Heart left ventricle (tissue), 16 donors: ENCODE measurements at places on chromosomes 2 and 18. TPM values are rescaled to one million over a fixed set of nuclear protein-coding genes. Genes with fewer than 3 reads are reported as not detected.
A peak's percentile ranks its signal among the peaks of the same experiment; 100 is the strongest.

DNA sequence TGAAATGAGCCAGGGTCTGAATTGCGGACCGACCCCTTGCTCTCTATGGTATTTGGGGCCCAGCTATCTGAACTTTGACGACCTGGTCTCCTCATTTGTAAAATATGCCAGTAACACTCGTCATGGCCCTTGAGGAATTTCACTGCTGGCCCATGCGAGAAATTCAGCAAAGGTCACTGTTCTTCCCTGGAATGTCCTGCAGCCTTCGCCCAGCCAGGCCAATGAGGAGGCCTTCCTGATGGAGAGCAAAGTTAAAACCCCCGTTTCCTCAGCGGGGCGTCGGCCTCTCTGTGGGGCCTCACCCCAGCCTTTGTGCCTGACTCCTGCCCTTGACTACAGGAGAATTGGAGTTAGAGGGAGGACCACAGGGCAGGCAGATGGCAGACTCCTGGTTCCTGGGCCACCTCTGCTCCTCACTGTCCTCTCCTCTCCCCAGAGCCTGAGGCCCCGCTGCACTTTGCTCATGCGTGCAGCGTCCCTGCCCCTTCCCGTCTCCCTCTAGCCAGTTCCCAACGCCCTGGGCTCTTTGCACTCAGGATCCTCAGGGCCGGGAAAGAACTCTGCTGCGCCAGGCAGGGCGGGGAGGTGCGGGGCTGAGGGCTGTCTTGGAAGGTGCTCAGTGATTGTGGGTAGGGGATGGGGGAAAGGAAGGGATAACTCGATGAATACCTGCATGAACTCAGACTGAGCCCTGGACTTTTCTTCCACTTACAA lies 257.0 kb upstream of the RAB6C start:
- no peak for DNase-seq

DNA sequence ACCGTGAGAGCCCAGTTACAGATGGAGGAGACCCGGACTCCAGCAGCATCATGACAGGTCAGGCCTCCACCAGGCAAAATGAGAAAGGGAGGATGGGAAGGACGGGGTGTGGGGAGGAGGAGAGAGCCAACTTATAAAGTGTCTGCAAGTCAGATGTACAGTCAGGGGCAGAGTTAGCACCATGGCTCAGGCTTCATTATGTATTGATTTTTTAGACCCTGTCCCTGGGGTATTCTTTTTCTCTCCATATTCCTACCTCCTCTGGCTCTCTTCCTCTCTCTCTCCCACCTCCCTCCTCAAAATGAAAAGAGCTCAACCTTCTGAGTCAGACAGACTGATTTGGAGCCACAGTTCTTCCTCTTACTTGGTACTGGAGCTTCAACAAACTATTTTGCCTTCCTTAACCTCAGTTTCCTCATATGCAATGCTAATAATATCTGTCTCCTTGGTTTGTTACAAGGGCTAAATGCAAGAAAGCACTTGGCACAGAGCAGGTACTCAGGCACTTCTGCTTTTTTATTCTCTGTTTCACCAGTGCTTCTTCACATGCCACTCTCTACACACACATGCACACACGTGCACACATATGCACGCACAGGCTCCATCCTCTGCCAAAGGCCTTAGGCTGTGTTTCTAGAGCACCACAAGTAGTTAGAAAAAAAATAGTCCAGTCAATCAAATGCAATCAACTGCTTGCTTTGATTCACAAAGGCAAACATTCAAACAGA lies 92.3 kb upstream of the PKDCC start:
- no peak for DNase-seq

- no peak for DNase-seq
Observed at GRCh38 chr2:231514951-231515297, 15.3 kb downstream of the NMUR1 start.

DNA sequence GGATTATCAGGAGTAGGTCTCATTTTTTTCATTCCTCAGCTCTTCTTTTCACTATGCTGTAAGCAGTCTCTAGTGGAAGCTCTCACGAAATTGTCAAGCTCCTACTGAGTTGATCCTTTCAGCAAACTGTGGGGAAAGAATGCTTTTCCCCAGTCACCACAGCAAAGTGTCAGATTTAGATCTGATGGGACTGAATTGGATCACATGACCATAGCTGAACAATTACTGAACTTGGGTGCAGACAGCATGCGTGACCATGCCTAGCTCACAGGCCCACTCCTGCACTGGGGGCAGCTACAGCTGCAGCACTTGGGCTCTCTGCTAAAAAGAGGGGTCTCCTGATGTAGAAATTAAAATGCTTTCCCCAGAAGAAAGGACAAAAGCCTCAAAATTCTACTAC lies 3.1 kb downstream of the ARHGAP15 start:
- no peak for DNase-seq

DNA sequence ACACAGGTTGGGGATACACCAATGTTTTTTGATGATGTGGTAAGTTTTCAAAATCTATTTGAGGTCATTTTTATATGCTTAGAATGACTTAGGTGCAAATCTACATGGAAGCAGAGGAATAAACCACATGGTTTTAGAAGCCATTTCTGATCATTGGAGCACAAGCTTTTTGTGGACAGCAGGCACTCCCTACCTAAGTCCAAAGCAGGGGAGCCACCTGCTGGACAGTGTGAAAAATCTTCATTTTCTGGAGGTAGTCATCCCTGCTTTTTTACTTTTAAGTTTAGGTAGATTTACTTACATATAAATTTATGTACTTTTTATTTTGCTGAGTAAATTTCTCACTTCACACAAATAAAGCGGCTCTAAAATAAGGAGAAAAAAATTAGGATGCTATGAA lies 323.2 kb downstream of the PLCL1 start:
- peak; percentile 50 for DNase-seq

GRCh38 chr2:232386740-232387450 lies 8.3 kb downstream of the ALPP start:
- no peak for DNase-seq

GRCh38 chr2:62231541-62231940 lies 35.6 kb downstream of the B3GNT2 start:
- no peak for DNase-seq

- no peak for DNase-seq
Observed at GRCh38 chr2:32284321-32284720, 6.6 kb downstream of the YIPF4 start.

The SLC9A4 gene
- total RNA-seq = not detected

The CNGA3 gene
- not detected for total RNA-seq

The SPDYA gene
- total RNA-seq = 0.39 TPM

The UGT1A3 gene
- total RNA-seq = not detected

The KCNE4 gene
- total RNA-seq = 3.7 TPM

The DLGAP1 gene
- total RNA-seq = 3.0 TPM

The SANBR gene
- 10.7 TPM for total RNA-seq

The TMEM247 gene
- total RNA-seq = not detected

The DCDC2C gene
- total RNA-seq = not detected
